Suppressor macrophage (primary cell): ENCODE measurements at places on chromosomes 3 and 15.

- DNase-seq: no peak
Measured at GRCh38 chr3:24111711-24112110, 166.6 kb downstream of the NR1D2 start.

- DNase-seq: no peak
Measured at GRCh38 chr15:60563539-60564404, 84.8 kb upstream of the ICE2 start.

DNA sequence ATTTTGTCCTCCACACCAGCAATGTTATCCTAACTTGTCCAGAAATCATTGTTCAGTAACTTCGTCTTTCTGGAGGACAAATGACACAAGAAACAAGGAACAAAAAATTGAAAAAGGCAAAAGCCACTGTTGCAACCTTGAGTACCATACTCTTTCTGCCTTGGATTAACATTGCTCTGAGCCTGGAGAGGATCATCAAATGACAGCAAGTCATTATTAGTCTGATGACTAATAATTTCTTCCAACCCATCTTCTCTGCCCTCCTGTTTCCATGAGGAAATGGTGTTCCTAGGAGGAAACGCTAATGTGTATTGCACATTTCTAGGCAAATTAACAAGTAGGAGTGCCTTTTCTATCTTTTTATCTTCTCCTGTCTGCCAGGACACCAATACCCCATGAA is 153.9 kb downstream of the PCCB start:
- DNase-seq: no peak

- DNase-seq: no peak
Measured at GRCh38 chr3:1356101-1356500, 263.3 kb downstream of the CNTN6 start.

GRCh38 chr3:196440041-196440537 is 7.9 kb upstream of the UBXN7 start:
- DNase-seq: no peak

- DNase-seq: no peak
Measured at GRCh38 chr3:160830796-160831195, 74.8 kb downstream of the PPM1L start.

DNA sequence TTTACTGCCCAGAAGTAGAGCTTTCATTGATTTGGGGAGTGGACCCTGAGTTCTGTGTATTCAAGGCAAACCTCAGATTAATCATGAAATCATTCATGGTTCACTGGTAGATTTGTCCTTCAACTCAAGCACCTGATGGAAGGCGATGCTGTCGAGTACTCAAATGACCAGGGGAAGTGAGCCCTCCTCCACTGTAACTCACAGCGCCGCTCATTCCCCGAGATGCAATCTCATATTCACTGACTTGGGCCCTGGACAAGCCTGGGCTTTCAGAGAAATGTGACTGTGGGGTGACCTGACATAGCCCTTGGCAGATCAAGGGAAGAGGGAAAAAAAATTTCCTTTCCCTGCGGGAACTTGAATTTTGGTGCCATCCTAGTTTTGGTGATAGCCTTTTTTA is 156.7 kb upstream of the BHLHE40 start:
- no peak for DNase-seq

- no peak for DNase-seq
Measured at GRCh38 chr15:38651328-38652038, 86.9 kb upstream of the RASGRP1 start.
